ENCODE measurements at places on chromosomes 1 and 21.

GRCh38 chr1:198849093-198849492 lies 210.3 kb downstream of the PTPRC start:
- DNase-seq: no peak

- DNase-seq: no peak
Measured at GRCh38 chr1:96363826-96364225, 357.8 kb upstream of the PTBP2 start.

DNA sequence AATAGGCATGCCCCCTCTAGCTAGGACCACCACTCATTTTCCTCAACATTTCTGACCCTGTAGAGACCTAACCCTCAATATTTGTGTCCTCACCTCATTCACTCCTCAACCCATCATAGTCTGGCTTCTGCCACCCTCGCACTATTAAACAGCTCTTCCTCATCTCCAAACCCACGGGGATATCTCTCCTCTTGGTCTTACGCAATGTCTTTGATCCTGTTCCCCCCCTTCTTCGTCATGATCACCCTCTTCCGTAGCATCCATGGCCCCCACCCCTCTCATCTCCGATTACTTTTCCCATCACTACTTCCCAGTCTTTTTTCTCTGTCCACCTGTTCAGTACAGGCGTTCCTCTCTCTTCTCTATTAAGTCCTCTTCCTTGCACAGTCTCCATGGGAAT lies 51.7 kb upstream of the SPOCD1 start:
- no peak for DNase-seq

GRCh38 chr1:182235604-182235951 lies 156.0 kb downstream of the GLUL start:
- DNase-seq: no peak

- peak; percentile 92 for DNase-seq
Measured at GRCh38 chr1:154328318-154329151, 3.2 kb downstream of the ATP8B2 start.

- DNase-seq: no peak
Measured at GRCh38 chr1:110511436-110511835, 7.5 kb downstream of the KCNA10 start.

DNA sequence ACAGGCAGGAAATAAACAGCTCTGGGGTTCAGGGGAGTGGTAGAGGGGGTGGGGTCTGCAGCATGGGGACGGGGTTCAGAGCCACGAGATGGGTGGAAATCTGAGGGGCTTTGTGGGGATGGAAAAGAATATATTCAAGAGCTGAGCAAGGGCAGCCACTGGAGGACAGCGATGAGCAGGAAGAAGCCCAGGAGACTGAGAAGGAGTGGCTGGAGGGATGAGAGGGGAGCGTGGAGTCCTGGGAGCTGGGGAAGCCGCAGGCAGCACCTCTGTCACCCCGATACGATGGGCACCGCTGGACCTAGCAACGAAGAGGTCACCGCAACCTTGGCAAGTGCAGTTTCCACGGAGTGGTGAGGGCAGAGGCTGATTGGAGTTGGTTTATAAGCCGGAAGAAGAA lies 10.0 kb upstream of the KCNAB2 start:
- DNase-seq: no peak

DNA sequence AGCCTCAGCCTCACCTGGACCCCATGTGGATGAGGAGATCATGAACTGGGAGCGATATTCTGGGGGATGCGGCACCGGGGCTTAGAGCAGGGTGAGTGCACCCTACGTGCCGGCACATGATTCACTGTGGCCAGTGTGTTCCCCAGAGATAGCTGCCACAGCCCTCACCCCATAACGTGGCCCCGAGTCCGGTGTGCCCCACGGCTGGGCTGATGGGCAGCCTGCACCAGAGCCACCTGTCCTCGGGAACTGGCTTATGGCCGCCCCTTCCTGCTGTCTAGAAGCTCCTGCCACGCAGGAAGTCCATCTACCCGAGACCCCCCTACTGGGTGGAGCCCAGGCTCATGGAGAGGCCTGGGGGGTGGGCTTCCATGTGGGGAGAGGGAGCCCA lies 39.1 kb upstream of the SLC19A1 start:
- peak; percentile 36 for DNase-seq

- no peak for DNase-seq
Measured at GRCh38 chr1:237227476-237227875, 185.5 kb downstream of the RYR2 start.

GRCh38 chr1:107990606-107991005 lies 25.6 kb upstream of the VAV3 start:
- DNase-seq: no peak

DNA sequence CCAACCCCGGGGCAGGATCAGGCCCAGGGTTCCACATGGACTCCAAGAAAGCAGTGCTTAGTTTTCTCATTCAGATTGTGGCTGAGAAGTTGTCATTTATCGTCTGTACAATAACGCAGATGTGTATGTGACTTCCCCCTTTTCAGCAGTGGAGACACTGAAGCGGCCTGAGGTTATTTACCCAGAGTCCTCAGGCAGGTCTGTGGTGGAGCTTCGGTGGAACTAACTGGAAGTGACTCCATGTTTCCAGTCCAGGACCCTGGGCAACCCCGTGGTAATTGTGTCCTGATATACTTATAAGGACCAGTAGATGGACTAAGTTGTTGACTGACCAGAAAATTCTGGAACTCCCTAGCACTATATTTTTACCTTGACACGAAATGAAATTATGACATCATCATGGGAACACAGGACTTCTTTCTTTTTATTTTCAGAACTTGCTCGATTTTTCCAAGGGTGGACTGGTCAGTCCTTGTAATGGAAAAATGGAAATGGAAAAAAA lies 1.0 kb upstream of the IER5 start:
- DNase-seq: no peak

All from cardiac septum (tissue), 1 donor.